CD4-positive, alpha-beta T cell treated with Interleukin-15 for 4 hours (primary cell): ENCODE measurements at places on chromosomes 11 and 22.

DNA sequence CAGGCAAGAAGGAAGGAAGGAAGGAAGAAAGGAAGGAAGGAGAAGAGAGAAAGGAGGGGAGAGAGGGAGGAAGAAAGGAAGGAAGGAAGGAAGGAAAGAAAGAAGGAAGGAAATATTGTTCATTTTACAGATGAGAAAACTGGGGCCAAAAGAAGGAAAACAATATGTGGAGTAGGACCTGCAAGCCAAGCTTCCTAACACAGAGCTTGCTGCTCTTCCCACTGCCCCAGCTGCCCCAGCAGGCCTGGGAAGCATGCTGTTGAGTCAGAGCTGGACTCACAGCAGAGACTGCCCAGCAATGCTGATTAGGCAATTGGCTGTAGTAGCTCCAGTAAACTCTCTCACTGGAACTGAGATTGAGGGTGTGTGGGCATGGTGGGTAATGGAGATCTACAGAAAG lies 42.6 kb upstream of the SMCO4 start:
- no peak for DNase-seq

DNA sequence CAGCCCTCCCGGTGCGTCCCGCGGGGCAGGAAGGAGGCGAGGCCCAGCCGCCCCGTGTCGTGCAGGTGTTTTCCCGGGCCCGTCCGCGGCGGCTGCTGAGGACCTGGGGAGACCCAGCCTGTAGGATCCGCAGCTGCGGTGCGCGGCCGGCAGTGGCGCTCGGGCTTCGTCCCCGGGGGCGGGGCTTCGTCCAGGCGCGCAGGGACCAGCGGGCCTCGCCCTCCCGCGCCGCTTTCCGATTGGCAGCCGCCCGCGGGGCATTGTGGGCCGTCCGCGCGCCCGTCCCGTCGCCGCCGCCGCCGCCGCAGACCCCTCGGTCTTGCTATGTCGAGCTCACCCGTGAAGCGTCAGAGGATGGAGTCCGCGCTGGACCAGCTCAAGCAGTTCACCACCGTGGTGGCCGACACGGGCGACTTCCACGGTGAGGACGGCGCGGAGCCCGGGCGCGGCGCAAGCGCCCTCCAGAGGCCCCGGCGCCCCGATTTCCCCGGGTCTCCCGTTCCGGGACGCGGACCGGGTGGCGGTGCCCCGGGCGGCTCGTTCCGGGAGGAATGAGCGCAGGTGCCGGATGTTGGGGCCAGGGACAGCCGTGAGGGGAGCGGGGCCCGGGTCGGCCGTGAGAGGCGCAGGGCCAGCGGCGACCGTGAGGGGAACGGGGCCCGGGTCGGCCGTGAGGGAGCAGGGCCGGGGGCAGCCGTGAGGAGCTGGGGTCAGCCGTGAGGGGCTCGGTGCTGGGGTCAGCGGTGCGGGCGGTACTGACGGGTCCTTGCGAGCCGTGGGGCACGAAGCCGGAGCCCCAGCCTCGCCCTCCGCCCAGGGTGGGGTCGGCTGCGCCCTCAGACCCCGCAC lies at the start of gene TALDO1:
Gene TALDO1 (plus strand): TSS at position 307 of the 849 bp plus-strand sequence. CDS start 18 bp downstream, at position 325.
- DNase-seq = peak; percentile 79

DNA sequence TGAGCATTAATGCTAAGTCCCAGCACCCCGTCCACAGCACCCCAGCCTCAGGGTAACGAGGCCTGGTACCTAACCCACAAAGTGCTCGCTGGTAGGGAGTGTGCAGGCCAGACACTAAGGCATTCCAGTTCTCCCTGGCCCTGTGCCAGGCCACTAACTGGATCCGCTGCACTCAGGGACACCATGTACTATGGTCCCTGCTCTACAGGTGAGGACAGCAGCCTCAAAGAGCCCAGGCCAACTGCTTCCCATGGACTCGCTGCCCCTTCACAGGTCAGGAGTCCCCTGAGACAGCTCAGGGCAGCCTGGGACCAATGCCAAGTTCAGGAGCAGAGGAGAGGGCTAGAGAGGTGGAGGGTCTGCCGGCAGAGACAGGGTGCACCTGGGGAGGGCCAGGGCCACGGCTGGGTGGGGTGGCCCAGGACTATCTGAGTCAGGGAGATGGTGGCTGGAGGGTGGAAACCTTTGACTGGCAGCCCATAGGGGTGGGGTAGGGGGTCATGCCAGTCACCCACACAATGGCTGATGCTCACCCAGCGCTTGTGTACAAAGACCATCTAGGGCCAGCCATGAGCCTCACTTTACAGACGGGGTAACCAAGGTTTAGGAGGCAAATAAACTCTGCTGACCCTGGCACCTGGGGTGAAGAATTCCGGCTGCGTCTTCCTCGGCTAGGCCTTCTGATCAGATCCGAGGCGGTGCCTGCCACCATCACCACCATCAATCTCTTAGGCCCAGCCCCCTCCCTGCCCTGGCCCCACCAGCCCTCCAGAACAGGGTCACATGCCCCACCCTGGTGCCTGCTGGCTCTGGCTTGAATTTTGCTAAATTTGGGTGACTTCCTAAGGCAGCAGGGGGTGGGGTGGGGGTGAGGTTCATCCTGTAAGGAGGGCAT lies 5.6 kb downstream of the OSBPL5 start:
- DNase-seq = no peak

DNA sequence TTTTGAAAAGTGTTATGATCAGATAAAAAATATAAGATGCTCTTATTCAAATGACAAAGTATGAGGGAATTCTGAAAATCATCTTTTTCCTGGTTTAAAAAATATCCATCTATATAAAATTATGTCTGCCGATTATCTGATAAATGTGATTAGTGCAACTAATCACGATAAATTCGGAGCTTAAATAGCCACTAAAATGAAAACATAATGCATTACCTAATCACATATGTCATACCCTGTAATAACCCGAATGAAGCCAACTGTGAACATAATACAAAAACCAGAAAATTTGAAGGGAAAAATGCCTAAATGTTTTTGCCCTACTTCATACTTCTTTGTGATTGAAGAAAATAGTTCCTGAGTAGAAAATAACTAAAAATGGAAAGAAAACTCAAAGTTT lies 808.4 kb upstream of the LUZP2 start:
- DNase-seq = no peak

GRCh38 chr11:10688401-10688800 lies 5.2 kb downstream of the IRAG1 start:
- DNase-seq = no peak

- DNase-seq = no peak
These were observed at the start of gene MS4A7 for GRCh38 chr11:60378354-60378753. Gene MS4A7 (plus strand): TSS chr11:60378532. CDS start chr11:60383142, 4,610 bp downstream.

GRCh38 chr11:33737362-33737821 lies 1.2 kb upstream of the CD59 start:
- DNase-seq = no peak
